ENCODE measurements at places on chromosomes 12 and 14. TPM values are rescaled to one million over a fixed set of nuclear protein-coding genes. Genes with fewer than 3 reads are reported as not detected.

The VAMP1 gene
- 17.1 TPM for total RNA-seq

- DNase-seq = peak; percentile 32
Observed at GRCh38 chr12:48296586-48297282, 54.0 kb downstream of the ZNF641 start.

GRCh38 chr12:89875225-89875624 lies 166.6 kb upstream of the ATP2B1 start:
- no peak for DNase-seq

The TCTN2 gene
- total RNA-seq = 2.7 TPM

DNA sequence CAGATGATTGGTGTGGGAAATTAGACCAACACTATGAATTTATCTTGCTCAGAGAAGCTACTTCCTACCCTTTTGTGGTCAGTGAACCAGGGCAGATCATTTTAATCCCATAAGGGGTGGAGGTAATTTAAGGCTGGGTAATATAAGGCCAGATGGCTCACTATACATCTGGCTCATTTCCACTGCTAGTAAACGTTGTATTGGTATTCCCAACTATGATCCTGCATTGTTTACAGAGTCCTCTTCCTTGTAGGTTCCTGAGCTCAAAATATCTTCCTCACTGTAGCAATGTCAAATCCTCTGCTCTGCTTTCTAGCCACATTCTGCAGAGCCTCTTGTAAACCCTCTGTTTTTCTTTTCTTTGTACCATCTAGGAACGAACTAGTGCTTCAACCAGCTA lies 93.0 kb upstream of the MGAT4C start:
- no peak for DNase-seq

- DNase-seq = no peak
Observed at GRCh38 chr12:93136253-93137055, 207.4 kb upstream of the EEA1 start.

- DNase-seq = no peak
Observed at GRCh38 chr12:6192604-6193380, 7.4 kb upstream of the CD9 start.

DNA sequence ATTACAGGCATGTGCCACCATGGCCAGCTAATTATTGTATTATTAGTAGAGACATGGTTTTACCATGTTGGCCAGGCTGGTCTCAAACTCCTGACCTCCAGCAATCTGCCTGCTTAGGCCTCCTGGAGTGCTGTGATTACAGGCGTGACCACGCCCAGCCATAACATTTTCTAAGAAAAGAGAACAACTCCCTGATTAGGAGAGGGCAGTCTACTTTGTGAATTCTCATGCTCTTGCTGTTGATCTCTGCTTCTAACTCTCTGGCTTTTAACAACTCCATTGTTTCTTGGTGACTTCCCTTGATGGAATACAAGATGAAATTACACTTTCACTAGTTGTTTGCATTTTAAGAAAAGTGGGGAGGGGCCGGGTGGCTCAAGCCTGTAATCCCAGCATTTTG lies 33.6 kb downstream of the SSH1 start:
- DNase-seq = no peak

DNA sequence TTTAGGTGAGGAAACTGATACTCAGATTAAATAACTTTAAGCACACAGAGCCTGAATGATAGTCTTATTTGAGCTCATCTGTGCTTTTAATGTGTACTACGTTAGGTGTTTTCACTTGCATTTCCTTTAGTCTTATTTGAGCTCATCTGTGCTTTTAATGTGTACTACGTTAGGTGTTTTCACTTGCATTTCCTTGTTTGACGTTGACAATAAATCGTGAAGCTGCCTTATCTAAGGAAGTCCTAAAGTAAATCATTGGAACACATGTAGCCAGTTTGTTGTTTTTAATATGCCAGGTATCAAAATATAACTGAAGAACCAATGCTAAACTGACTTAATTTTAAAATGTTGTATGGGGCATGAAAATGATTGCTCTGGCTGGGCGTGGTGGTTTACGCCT lies 2.0 kb downstream of the RAP1B start:
- DNase-seq = no peak

DNA sequence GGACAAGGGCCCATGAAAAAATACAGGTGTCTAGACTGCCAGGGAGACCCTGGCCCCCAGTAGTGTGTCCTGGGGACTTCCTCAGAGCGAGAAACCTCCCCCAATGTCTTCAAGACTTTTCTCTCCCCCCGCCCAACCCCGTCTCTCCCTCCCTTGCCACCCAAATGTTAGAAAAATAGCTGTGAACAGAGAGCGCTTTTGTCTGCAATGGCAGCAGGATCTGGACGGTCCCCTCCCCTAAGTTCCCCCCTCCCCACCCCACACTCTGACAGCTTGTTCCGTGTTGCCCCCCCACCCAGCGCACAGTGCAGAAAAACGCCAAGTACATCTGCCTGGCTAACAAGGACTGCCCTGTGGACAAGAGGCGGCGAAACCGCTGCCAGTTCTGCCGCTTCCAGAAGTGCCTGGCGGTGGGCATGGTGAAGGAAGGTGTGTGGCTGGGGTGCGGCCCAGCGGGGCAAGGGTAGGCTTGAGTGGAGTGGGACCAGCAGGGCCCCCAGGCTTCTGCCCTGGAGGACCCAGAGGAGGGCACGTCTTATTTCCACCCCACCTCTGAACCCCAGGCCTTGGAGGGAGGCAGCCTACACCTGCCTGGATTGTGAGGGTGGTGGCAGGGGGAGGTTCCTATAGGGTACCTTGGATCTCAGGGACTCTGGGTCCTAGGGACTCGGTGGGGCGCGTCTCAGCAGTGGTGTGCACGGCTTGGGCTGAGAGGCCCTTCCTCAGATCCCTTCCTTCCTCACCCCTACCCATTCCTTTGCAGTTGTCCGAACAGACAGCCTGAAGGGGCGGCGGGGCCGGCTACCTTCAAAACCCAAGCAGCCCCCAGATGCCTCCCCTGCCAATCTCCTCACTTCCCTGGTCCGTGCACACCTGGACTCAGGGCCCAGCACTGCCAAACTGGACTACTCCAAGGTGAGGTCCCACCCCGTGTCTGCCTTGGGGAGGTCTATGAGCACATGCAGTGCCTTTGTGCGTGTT lies 4.8 kb downstream of the NR4A1 start:
- DNase-seq = no peak
